Suppressor macrophage (primary cell): ENCODE measurements at places on chromosomes 4 and X.
A peak's percentile ranks its signal among the peaks of the same experiment; 100 is the strongest.

GRCh38 chr4:152169683-152170082 is 366.2 kb downstream of the FBXW7 start:
- no peak for DNase-seq

- no peak for DNase-seq
Measured at GRCh38 chrX:130267956-130268448, 697 bp downstream of the ZNF280C start.

- no peak for DNase-seq
Measured at GRCh38 chrX:20620306-20620705, 353.6 kb upstream of the RPS6KA3 start.

- DNase-seq: peak; percentile 36
Measured at GRCh38 chr4:118682928-118683327, 2.3 kb upstream of the METTL14 start.

- no peak for DNase-seq
Measured at GRCh38 chr4:55077577-55077976, 47.8 kb downstream of the KDR start.

DNA sequence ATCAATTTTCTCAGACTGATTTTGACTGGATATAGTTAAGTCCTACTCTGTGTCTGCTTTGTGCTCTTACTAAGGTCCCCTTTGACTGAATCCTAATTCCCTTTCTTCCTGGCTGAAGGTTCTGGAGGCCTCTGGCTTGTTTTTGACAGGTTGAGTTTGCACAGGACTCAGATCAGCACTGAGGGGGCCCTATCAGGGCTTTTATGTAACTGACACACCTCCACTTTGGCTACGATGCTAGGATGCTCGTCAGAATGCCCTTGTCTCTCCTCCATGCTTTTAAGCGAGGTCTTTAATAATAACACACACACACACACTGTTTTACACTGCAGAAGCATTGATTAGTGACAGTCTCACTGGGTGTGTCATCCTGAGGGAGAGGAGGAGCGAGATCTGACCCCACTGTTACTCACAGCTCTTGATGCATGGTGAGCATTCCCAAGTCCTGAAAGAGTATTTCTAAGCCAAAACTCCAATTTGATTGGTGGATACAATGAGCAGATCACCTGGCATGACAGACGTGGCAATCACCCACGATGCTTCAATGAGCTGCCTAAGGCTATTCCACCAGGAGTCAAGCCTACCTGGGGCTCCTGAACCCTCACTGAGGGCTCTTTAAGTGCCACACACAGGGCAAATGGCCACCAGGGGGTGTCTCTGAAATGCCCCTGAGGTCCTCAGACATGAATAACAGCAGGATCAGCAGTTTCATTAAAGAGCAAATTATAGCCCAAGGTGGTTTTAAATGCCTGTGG is 130.4 kb upstream of the CPEB2 start:
- DNase-seq: peak; percentile 67

- DNase-seq: no peak
Measured at GRCh38 chr4:8647626-8648025, 55.1 kb downstream of the CPZ start.

DNA sequence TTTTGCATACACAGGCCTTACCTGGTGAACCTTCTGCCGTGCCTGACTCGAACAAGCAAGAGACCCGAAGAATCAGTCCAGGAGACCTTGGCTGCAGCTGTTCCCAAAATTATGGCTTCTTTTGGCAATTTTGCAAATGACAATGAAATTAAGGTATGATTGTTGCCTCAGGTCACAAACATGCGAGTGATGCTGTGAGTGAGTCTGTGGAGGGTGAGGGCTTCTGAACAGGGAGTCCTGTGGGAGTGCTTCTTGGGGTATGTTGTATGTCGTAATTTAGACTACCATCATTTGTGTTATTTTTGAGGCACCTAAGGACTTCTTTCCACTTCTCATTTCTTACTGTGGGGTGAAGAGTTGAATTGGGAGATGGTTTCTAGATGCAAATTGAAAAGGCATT is 32.8 kb downstream of the HTT start:
- DNase-seq: no peak

DNA sequence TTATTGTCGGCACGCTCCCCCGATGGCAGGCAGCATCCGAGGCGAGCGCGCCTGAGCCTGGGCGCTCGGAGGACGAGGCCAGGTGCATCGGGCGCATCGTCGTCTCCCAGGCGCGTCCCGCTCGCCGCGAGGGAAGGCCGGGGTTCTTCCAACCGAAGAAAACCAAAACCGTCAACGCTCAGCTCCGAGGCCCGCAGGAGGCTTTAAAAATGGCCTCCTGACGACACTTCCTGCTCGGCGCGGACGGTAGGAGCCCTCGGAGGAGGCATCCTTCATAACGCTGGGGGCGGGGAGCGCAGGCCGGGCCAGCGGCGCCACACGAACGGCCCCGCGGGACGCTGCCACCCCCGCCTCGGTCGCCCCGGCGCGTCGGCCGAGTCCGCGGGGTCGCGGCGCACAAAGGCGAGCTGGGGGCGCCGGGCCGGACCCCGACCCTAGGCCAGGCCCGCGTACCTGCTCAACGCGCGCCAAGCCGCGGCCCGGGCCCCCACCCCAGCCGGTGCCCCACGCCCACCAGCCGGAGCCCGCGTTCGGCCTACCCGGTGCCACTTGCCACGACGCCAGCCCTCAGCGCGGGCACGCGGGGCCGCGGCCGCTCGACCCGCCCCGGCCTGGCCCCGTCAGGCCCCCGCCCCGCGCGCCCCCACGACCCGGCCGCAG is 501 bp downstream of the ZNF518B start:
- peak; percentile 80 for DNase-seq

DNA sequence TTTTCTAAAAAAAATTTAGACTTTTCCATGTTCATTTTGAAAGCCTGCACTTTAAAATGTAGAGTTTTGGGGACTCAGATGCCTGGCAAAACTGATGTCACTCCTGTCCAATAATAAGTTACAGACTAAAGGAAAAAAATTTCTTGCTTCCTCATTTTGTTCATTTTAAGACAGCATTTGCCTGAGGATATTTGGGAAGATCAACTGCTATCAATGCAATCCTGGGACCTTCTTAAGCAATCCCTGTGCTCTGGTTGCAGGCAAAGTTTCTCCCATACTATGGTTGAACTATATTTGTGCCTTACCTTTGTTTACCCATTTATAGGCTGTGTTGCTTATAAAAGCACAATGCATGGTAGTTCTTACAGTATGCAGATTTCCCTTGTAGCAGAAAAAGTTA is 280.4 kb downstream of the CFAP47 start:
- no peak for DNase-seq

DNA sequence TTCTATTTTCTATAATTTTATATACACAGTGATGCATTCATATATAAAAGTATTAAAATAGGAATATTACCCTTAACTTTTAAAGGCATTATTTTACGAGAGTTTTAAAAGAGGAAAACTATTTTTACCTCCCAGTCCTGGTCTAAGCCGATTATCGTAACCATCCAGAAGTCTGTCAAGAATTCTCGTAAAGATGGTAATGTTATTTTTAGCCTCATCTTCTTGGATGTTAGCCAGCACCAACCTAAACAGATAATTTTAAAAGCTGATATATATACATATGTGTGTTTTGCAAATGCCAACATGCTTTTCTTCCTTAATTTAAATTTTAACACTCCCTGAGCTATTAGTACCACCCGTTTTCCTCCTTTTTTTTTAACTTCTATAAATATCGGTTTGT is 4.0 kb downstream of the GABRA2 start:
- DNase-seq: no peak

- DNase-seq: no peak
Measured at GRCh38 chr4:6573986-6574746, 823 bp upstream of the MAN2B2 start.

GRCh38 chr4:9870165-9870790 is 88.8 kb downstream of the DRD5 start:
- DNase-seq: no peak

DNA sequence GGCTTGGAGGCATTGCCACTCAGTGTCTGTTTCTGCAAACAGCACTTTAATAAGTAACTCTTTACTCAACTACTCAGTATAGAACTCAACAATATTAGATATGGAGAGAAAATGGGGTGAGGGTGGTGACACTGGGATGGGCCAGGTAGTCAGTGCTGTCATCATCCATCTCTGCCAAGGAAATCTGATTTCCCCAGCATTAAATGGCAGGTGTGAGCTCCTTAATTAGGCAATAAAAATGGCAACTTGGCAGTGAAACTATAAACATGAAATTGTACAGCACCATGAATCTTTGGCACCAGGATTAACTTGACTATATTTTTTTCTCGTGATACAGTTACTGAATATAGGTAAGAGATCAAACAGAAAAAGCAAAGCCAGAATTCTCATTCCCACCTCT is 146.2 kb downstream of the GLRA2 start:
- DNase-seq: no peak

GRCh38 chr4:105989485-105990242 is 94.4 kb downstream of the NPNT start:
- no peak for DNase-seq

DNA sequence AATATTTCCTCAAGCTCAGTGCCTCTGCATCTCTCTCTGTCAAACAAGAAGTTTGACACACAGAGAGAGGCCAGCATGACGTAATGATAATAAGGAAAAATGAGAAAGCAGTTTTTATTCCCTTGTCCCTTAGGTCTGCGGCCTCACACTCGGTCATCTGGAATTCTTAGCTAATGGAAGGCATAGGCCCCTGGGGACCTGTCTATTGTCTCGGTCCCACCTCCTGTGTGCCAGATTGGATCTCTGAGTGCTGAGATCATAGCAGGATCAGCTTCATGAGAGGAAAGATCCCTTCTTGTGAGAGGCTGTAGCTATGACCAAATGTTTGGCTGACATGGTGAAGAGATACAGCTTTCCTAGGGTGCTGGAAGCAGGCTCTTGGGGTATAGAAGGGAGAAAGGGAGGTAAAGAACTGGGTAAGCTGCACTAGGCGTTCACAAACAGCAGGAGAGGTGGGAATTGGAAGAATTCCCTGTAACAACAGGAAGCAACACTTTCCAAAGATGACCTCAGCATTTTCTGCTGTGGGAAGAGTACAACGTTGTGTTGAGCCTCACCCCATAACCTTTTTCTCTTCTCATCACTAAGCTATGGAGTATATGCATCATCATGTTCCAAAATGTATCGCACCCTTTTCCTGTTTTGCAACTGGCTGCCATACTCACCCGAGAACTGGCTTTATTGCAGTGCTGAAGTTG is 20.2 kb downstream of the TMEM31 start:
- DNase-seq: no peak

DNA sequence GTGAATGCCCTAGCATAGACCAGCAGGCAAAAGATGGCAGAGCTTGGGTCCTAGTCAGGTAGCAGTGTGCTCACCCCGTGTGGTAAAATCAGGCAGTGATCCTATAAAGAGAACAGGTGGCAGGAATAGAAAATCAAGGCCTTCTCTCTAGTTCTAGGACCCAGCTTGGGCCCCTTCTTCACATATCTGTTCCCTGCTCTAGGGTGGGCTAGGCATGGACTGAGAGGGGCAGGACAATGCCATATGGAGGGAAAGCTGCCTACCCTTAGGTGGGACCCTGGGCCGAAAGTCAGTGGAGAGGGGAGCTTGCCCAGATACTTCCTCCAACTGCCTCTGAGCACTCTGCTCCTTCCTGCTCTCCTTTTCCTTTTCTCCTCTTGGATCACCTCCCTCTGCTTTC is 117.4 kb upstream of the NALF2 start:
- DNase-seq: no peak
